Effector CD8-positive, alpha-beta T cell (primary cell): ENCODE measurements at places on chromosomes 5 and 9.
A peak's percentile ranks its signal among the peaks of the same experiment; 100 is the strongest.

- no peak for DNase-seq
Observed at GRCh38 chr5:131534974-131535373, 100.1 kb downstream of the RAPGEF6 start.

DNA sequence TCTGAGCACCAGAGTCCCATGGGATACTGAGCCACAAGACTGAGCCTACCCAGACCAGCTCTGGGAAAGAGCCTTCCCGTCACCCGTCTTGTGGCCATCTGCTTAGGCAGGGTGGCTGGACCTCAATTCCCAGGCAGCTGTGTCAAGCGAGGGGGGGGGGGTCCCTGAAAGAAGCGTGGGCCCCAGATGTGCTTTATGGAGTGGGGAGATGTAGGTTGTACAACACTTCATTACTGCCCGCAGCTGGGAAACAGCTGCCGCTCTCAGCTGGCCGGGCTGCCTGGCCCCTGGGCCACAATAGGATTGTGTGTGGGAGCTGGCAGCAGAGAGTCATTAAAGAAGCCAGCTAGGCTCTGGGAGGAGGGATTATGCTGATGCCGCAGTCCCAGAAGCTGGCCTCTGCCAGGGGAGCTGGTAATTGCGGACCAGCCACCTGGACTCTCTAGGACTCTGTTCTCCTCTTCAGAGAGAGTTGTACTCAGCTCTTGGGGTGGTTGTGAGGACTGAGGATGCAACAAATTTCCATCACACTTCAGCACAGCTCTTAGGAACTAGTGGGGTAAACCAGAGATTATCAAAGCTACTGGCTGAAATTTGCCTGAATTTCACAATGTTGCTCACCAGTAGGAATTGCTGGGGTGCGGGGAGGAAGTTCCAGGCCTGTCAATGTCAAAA, 145.4 kb downstream of the GADD45G start:
- DNase-seq = no peak

DNA sequence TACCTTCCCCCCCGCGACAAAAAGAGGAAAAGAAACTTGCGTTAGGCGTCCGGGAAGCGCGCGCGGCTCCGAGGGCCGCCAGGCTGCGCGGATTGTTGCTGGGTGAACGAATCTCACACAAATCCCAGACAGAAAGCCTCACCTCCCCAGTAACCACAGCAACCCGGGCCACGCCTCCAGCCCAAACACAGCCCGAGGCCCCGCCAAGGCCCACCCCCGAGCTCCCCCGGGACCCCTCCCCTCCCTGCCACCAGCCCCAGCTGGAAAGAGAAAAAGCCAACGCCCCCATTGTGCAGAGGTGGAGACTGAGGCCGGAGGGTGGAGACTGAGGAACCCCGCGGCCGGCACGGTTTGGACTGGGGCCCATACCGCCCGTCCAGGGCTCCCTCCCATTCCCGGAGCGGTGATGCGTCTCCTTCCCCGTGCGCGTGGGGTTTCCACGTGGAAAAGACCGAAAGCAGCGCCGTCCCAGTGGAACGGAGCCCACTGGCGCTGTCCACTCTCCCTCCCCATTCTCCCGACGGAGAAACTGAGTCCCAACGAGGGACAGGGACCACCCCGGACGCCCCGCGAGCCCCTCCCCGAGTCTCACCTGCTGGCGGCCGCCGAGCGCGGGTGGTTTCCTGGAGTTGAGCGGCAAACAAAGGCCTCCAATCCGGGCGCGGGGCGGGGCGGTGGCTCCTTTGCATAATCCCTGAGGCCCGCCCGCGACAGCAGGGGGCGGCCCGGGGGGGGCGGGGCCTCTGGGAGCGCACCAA, 10.2 kb upstream of the AKNA start:
- DNase-seq = peak; percentile 94

- DNase-seq = no peak
Observed at GRCh38 chr9:108609227-108609896, 246.4 kb downstream of the ACTL7B start.

DNA sequence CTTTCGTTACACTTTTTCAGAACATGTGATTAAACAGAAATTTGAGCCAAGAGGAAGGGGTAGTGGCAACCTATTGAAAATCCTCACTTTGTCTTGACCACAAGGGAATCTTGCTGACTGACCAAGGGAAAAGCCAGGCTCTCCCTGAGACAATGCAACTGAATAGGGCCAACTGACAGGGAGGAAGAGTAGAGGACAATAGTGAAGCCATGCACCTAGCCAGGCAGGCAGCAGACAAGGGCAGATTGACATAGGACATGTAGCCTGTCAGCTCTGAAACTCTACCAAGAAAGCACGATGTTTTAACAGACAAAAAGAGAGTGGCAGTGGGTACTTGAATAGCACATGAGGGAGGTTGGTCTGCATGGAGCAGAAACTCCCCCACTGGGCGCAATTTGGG, 8.5 kb upstream of the TGFBR1 start:
- DNase-seq = no peak

DNA sequence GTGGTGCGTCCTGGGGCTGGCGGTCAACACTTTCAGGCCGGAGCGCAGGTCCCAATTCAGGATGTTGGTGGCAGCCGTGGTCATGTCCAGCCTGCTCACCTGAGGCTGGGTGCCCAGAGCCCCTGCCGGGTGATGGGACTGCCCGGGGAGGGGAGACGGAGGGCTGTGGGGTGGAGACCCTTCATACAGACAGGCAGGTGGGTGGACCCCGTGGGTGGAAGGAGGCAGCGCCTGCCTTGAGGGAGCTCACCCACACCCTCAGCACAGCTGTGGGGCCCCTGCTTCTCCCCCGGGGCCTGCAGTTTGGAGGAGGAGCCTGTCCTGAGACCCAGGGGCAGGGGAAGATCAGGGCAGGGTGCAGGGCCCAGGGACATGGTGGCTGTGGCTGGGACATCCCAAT, 6.9 kb upstream of the PTGDS start:
- DNase-seq = no peak

DNA sequence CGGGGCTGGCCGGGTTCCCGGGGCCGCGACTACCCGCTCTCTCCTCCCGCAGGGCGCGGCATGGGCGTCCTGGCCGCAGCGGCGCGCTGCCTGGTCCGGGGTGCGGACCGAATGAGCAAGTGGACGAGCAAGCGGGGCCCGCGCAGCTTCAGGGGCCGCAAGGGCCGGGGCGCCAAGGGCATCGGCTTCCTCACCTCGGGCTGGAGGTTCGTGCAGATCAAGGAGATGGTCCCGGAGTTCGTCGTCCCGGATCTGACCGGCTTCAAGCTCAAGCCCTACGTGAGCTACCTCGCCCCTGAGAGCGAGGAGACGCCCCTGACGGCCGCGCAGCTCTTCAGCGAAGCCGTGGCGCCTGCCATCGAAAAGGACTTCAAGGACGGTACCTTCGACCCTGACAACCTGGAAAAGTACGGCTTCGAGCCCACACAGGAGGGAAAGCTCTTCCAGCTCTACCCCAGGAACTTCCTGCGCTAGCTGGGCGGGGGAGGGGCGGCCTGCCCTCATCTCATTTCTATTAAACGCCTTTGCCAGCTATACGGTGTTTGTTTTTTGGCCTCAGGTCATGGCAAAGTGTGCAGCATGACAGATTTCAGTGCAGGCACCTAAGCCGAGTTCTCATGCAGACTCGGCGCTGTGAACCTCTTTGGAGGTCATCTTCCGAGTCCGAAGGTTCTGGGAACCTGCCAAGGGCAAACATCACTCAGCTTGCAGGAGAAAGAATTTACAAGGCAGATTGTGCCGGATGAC, 516 bp downstream of the MRPL41 start:
- DNase-seq = peak; percentile 36

DNA sequence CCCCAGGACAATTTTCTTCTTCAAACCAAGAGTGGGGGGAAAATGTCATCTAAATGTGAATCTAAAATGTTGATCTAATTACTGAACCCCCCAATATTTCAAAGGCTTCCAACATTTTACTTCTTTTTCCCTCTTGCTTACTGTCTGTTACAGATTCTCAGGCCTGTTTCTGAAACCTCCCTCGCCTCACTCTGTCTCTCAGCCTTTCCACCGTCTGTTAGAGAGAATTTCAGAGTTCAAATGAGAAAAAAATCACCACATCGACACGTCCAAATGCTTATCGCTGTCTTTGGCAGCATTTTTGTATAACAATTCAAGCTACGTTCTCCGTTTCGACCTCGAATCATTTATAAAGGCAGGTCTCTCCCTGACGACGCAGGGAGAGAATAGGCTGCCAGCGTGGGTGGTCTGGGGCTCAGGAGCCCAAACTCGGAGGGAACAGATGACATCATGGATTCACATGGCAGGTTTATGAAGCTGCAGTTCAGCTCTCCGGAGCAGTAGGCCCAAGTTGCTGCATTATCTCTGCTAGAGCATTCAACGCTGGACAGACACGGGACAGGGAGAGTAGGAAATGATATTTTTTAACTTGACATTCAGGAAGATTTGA, 139.8 kb downstream of the GAS1 start:
- DNase-seq = no peak

GRCh38 chr5:39059064-39059463, 15.1 kb downstream of the RICTOR start:
- DNase-seq = no peak

DNA sequence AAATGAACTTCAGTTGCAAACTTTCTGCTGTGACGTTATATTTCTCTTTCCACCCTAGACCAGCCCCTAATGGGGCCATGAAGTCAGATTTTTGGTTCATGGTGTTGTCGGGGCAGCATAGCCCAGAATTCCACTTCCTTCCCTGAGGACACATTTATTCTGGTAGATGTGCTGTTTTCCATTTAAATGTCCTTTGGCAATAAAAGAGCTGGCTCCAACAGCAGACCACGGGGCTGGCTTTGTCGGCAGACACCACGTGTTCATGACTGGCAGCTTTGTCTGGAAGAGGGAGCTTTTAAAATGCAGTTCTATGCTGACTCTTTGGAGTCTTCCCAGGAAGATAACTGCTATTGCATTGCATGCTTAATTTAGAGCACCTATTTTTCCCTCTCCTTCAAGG, 17.6 kb upstream of the LCP2 start:
- no peak for DNase-seq

- peak; percentile 20 for DNase-seq
Observed at GRCh38 chr9:86946201-86947145, 833 bp downstream of the GAS1 start.

- DNase-seq = peak; percentile 35
Observed at GRCh38 chr9:89593727-89594427, 10.9 kb upstream of the GADD45G start.

DNA sequence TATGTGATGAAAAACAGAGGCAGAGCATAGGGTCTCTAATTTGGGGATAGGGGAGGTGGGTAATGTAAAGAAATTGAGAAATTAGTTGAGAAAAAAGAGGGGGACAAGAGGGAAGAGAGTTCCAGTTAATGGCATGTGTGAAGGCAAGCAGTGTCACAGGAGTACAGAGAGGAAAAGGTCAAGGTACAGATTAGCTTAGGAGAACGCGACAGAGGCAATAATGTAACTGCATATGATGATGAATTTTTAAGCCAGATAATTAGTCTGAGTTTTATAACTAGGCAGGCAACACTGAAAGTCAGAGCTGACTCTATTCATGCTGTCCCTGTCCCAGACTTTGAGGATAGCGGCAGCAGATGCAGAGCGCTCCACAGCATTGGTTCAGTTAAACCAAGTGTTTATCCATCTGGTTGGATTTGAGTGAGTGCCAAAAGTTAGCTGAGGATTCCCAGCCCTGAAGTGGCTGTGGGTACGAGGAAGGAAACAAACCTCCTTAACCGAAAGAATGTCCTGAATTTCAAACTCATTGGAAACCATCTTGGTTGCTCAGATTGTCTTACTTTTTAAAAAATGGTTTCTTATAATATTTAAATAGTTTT, 315.2 kb downstream of the ARHGAP26 start:
- no peak for DNase-seq

DNA sequence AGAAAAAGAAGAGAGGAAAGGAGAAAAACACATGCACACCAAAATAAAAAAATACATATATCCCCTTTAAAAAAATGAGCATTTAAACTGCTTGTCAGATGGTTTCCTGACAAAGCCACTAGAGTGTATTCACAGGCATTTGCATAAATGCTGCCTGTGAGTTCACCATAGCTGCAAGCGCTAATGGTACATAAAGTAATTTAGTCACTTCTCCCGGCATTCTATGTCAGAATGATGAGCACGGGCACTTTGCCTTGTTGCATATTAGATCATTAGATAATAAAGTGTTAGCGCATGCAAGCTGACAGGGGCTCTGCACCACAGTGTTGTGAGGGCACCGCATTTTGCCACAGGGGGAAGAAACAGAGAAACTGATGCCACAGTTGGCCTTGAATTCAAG, 280.6 kb downstream of the EBF1 start:
- no peak for DNase-seq

GRCh38 chr5:109053995-109054417, 306.3 kb downstream of the FER start:
- no peak for DNase-seq
